ENCODE measurements at places on chromosomes 7 and 10.

GRCh38 chr7:761101-761500, 34.0 kb upstream of the PRKAR1B start:
- no peak for DNase-seq

- no peak for DNase-seq
These were observed 150.9 kb downstream of the MBL2 start for GRCh38 chr10:52621635-52622079.

DNA sequence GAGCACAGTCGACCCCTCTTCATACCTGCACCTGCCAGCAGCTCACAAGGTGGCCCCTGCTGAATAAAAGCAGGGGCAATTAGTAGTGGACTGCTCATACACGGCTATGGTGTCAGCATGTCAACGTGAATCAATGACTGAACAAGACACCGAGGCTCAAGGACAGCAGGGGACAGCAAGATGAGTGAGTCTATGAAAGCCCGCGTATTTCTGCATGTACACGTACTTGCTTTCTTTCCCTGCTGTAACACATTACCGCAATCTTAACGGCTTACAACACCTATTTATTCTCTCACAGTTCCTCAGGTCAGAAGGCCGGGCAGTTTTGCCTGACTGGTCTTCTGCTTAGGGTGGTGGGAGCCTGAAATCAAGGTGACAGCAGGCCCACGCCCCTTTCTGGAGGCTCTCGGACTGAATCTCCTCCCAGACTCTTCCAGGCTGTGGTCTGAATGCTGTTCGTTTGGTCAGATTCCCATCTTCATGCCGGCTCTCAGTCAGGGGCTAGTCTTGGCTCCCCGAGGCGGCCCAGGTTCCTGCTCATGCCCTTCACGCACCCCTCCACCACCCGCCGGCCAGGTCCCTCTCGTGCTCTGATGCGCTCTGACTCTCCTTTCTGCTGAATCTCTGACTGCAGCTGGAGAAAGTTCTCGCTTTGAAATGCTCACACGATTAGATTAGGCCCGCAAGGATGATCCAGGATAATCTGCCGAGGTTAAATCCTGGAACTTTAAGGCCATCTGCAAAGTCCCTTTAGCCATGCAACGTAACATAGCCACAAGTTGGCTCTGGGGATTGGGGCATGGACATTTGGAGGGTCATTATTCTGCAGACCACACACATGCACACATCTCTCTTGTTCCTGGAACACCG, 7.8 kb upstream of the PPP2R2D start:
- DNase-seq, result no peak

DNA sequence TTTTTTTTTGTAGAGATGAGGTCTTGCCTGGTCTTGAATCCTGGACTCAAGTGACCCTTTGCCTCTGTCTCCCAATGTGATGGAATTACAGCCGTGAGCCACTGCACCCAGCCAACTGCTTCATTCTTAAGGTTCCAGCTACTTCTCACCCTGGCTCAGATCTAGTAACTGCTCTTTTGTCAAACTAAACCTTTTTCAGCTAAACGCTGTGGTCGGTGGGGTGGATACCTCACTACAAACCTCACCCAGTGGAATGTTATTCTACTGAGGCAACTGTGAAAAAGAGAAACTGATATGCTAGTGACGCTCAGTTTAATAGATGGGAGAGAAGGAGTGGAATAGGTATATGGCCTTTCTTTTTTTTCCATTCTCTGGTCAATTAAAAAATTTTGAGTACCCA, 1.7 kb upstream of the MRLN start:
- no peak for DNase-seq

DNA sequence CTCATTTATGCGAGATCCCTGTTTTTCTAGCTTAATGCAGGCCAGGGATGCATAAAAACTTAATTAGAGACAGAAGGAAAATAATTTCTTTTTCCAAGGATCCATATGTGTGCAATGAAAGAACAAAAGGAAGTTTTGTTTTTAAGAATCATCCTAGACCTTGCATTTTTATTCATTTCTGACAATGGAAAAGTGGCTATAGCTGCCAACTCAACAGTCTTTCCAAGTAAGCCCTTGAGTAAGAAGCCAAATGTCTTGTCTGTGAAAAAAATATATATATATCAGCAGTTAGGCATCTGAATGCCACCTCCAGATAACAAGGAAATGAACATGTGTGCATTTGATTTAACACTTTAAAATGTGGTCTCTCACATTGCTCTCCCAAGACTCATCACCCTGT, 1397.6 kb downstream of the GATA3 start:
- no peak for DNase-seq

DNA sequence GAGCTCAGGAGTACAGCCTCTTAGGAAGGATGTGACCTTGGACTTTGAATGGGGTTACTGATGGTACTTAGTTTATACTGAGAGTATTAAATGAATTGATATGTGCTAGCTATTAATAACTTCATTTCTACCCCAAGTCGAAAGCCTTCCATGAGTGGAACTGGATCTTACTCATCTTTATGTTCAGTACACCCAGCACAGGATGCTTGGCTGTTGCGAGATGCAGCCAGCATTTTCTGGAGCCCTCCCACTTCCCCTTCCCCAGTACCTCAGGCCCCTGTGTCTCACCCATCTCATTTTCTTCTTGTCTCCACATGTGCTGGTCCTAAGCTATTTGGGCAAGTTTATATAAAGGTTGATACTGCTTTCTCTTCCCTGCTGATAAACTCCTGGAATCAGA, 7.2 kb downstream of the UPP1 start:
- no peak for DNase-seq

DNA sequence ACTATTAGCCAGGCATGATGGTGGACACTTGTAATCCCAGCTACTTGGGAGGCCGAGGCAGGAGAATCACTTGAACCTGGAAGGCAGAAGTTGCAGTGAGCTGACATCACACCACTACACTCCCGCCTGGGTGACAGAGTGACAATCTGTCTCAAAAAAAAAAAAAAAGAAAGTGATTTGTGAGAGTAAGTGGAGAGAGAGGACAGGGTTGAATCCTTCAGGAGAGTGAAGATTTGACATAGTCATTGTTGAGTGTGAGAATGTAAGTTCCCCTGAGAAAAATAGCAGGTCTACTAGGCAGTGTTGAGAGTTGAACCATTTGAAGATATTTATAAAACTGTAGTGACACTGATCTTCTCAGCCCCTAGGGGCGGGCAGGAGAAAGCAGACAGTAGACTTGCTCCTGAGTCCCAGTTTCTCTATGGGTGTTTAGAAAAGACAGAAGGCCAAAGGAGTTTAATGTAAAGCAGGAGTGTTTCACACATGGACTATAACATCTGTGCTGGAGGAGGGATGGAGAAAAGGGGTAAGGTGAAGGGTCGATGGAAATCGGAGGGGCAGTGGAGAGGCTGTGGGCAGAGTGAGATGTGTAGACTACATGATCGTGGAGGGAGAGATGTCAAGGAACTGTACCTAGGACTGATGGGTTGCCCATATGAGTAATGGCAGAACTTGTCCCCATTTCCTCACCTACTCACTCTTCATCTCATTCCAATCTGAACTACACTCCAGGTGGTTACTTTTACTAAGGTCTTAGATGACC, 13.7 kb upstream of the LAMB4 start:
- DNase-seq, result no peak

DNA sequence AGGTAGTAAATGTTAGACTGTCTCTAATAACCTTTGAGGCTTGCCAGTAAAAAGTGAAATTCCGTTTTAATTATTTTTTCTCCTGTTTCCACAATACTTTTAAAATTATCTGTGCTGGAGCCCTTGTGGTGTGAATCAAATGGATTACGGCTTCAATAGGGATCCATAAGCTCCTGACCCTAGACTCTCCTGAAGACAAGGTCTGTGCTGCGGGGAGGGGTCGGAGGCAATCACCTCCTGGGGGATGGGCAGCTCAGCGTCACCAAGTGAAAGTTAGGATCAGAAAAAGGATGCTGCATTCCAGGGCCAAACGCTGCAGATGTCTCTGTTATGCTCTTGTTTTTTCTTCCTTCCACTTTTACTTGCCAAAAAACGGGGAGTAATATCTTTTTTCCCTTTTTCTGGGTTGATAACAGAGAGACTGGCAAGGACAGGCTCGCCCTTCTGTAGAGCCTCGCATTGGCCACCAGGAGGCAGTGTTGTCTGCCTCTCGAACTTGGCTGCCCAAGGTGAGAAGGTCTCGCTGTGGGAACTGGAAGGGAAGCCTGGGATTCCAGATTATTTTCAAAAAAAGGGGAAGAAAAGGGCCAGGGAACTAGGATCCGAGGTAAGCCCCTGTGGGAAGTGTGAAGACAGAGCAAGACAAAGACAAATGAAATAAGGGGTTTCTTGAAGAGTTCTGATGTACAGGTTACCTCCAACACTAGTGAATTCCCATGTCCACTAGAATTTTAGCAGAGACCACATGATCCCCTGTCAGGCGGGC, 621.9 kb downstream of the ACTR3B start:
- no peak for DNase-seq

Data from SW 1271 (cell line).